ENCODE measurements at places on chromosomes 7 and 10.

- no peak for DNase-seq
These were observed 205.6 kb upstream of the ETV1 start for GRCh38 chr7:14195079-14195478.

DNA sequence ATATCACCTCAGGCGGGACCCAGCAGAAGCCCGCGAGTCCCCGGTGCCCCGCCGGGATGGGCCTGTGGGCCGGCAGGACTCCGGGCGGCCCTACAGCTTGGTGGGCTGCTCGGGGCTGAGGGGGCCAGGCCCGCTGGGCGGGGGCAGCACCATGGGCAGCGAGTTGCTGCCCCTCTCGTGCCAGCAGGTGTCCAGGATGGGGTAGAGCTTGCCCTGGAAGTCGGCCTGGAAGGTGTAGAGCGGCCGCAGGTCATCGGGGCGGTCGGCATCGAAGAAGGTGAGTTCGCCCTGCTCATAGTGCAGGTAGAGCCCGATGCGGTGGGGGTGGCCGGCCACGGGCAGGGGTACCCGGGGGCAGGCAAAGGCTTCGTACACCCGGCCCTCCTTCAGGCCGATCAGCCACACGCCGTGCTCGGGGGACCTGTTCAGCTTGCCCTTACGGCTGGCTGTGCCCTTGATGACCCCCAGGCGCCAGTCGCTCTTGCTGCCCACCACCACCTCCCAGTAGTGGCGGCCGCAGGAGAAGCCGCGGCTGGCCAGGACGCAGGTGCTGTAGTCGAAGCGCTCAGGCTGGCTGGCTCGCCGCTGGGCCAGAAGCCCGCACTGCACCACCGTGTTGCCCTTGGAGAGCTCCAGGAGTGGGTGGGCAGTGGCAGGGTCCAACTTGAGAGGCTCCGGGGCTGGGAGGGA lies 4.3 kb upstream of the NSUN5 start:
- no peak for DNase-seq

DNA sequence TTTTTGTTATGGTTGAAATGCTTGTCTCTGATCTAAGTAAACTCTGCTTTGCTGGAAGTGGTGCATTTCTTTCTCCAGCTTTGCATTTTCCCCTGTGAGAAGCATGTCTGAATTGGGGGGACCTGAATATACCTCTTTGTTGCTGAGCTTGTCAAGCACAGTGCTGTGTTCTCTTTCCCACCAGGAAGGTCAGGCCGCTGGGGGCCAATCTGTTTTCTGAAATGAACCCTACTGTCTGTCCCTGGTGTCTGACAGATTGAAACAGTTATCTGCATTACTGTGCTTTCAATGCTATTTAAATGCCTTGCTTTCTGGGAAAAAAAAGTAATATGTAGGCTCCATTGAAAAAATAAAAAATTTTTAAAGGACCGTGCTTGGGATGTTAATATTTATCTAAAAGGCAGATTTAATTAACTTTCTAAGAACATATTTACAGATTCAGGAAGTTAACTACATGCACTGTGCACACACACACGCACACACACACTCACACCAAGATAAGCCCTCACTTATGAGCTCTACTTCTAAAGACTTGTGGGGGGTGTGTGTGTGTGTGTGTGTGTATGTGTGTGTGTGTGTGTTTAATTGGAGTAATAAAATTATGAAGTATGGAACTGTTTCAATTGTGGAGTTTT lies 127.0 kb upstream of the FZD1 start:
- no peak for DNase-seq

DNA sequence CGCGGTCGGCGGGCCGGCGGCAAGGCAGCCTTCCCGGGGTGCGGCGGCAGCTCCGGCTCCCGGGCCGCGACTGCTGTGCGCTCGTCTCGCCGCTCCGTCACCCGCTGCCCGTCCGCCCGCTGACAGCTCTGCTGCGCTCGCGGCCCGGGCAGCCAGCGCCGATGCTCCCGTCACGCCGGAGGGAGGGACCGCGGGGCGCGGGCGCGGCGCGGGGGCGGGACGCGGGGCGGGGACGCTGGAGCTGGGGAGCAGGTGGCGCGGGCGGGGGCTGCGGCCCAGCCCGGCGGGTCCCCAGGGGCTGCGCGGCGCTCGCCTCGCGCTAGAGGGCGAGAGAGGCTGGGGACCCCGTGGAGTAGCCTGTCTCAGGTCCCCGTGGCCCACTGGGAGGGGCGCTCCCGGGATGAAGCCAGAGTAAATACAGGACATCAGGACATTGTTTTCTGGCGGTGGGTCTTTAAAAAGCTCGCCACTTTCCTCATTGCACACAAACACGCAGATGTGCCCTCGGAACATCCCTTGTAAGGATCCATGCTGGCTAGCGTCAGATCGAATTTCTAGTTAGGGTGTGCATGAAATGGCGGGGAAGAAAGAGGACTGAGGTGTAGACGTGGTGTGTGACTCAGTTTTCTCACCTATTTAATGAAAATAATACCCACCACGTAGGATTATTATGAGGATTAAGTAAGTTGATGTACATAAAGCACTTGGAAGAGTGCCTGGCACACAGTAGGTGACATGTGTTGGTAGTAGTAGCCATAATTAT lies at the start of gene ELAPOR2:
Gene ELAPOR2, minus strand, starts transcription at position 130 of the 763 bp plus-strand sequence. CDS start 141 bp downstream, outside the sequence.
- peak; percentile 80 for DNase-seq

- DNase-seq = peak; percentile 17
These were observed at the start of gene JCAD for GRCh38 chr10:30059209-30060107. Gene JCAD (minus strand): TSS chr10:30059586. CDS start chr10:30047812, 11,774 bp downstream.

DNA sequence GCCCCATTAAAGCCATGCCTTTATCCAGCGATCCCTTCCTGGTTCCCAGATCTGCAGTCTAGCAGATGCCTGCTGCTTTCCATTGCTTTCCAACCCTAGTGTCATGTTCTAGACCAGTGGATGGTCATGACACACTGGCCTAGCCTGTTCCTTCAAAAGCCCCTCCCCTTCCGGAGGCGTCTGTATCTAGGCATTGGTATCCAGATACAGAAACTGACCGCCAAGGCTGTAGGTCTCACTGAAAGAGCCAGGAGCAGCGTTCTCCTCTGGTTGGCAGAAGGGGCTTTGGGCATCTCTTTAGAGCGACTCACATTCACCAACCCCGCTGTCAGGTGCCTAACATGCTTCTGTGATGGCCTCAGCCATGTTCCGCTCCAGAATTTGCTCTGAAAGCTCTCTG lies 22.6 kb downstream of the JCAD start:
- no peak for DNase-seq

DNA sequence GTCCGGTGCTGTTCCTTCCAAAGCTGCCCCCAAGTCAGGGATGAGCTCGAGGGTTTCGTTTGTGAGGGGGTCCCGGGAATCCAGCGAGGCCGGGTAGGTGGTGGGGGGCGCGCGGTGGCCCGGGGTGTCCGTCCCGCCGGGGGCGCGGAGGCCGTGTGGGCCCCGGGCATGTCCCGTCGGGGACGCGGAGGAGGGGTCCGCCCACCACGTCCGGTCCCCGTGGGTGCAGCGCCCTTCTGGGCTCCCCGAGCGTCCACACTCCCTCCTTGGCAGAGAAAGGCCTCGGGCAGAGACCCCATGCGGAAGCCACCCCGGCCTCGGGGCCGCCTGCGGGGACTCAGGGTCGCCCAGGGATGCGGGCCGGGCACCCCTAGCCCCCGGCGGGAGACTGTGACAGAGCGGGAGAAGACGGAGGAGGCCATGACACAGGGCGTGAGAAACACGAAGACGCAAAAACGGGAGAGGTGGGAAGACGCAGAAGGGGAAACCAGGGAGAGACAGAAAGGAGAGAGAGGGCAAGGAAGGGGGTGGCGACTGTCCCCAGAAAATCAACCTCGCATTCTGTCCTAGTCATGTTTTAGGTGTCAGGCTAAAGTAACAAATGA lies 640 bp upstream of the ZNF425 start:
- DNase-seq = peak; percentile 70

GRCh38 chr7:44366986-44367385 lies 41.6 kb upstream of the CAMK2B start:
- no peak for DNase-seq

DNA sequence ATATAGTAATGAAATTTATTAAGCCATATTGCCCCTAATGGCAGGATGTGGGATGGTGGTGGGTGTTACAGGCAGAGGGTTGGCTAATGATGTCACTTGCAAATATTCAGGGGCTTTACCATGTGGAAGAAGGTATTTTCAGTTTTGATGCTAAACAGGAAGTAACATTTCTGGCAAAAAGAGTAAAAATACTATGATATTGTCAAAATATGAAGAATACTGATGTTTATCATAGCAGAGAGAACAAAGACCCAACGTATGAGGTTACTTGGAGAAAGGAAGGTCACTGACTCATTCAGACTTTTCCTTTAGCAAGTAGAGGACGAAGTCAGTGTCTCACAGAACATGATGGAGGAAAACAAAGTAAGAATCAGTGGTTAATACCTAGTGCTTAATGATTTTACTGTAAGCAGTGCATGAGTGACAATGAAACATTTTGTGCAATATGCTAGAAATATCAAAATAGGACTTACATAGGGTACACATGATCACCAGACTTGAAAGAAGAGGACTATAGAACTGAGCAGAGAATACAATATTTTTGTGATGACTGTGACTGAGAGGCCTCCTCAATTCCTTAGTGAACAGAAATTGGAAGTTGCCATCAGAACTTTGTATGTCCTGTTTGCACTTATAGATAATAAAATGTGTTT lies 89.7 kb upstream of the STEAP4 start:
- DNase-seq = no peak

GRCh38 chr7:77531038-77531437 lies 6.1 kb upstream of the PTPN12 start:
- no peak for DNase-seq

- DNase-seq = no peak
These were observed 107.6 kb upstream of the ZNF92 start for GRCh38 chr7:65265933-65266519.

- DNase-seq = no peak
These were observed 5.2 kb downstream of the STEAP2 start for GRCh38 chr7:90216771-90217170.

GRCh38 chr7:31464601-31465000 lies 49.3 kb upstream of the ITPRID1 start:
- DNase-seq = no peak

DNA sequence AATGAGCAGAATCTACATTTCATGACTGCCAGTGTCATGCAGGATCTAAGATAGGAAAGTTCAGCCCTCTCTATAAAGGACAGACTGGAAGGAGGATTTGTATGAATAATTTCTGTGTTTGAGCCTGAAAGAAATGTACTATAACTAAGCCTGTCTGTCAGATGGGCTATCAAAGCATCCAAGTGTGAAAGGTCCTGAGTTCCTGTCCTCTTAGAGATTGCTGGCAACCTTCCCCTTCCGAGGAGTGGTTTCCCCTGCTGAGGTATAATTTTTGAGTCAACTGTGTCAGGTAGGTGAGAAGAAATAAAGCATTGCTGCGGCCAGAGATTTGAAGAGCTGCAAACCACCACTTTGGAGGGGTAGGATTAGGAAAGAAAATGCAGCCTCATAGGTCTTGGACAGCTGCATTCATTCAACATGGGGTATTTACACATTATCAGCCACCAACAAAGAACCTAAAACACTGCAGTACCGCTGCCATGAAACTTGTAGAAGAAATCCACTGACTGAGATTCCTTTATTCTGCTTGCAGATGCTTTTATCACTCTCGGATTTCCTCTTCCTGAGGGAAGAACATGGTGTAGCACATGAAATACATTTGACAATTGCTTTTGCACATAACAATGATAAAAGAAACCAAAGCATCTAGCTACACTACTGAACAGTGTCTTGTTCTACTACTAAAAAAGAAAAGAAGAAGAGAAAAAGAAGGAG lies 189.1 kb downstream of the DGKI start:
- no peak for DNase-seq

GRCh38 chr7:26185131-26185843 lies 15.3 kb downstream of the HNRNPA2B1 start:
- DNase-seq = no peak

DNA sequence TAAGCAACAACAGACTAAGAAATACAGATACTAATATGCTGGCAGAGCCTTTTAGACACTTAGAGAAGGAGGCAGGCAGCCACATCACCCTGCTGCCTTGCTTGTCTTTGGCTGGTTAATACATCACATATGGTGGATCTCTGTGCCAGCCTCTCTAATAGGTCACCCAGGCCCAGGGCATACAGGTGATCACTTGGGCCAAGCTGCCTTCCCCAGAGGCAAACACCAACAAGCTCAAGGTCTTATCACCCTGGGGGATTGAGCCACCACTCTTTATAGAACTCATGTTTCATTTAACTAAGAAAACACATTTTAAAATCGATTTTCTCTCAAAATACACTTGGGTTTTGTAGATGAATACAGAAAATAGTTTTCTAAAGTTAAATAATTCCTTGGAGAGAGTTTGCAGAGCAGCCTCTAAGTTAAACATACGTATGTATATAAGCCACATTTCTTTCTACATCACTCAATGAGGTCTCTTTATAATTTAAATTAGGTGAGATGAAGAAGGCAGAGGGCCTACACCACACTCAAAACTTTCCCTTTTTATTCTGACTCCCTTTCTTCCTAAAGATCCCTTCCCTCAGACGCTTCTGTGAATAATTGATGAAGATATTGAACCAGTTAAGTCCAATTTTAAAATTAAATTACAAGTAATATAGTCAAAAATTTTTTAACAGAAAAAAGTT lies 556.8 kb upstream of the GHITM start:
- no peak for DNase-seq

DNA sequence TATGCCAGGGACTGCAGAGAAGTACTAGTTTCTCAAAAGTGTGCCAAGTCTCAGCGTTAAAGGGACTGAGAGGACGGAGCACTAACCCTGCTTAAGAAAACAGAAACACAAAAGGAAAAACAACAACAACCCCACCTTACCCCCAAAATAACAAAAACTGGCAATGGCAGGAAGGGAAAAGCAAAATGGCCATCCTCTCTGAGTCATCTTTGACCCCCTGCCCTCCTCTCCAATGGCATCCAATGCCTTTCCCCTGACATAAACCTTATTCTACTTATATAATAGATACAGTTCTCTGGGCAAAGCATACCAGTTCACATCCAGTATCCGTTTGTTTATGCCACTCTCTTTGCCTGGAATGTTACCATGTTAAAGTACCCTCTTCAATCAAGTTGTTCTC lies 1.6 kb downstream of the POLR1F start:
- DNase-seq = no peak

- no peak for DNase-seq
These were observed 153.3 kb downstream of the EGFR start for GRCh38 chr7:55172161-55172560.

DNA sequence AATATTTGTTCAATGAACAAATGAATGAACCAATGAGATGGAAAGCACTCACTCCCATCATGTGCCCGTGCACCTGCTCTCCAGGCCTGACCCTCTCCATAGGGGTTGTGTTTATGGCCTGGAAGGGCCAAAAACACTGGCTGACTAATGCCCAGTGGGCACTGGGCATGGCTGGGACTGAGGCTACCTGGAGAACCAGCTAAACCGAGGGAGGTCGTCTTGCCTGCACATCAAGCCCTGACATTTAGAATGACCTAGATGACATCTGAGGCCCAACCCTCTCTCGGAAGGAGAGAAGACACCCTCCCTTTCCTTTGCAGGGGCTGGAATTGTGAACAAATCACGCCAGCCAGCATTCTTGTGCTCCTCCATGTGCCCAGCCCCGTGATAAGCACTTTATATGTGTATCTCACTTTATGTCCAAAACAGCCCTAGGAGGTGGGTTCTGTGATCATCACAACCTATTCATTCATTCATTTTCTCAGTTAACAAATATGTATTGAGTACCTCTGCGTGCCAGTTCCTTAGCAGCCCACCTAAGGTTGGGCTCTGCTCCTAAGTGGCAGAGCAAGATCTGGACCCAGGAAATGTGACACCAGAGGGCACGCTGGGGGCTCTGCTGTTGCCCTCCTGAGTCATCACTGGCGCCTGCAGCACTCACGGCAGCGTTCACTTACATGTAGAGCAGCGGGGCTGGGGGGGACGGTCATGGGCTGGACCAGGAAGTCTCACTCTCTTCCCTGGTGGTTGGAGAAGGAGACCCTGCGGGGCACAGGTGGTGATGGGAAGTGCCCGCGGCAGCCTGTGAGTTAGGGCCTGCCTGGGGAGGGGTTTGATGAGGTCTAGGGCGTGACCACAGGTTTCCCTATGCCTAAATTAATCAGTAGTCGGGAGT lies 52.0 kb downstream of the TSPAN15 start:
- no peak for DNase-seq
